ENCODE measurements at places on chromosomes 1 and 21.
A peak's percentile ranks its signal among the peaks of the same experiment; 100 is the strongest.

- no peak for DNase-seq
Observed at GRCh38 chr1:1130206-1131120, 14.6 kb upstream of the C1orf159 start.

GRCh38 chr1:55311057-55311641, 96.0 kb upstream of the USP24 start:
- DNase-seq, result no peak

GRCh38 chr1:27604579-27605299, 795 bp upstream of the AHDC1 start:
- DNase-seq, result no peak

DNA sequence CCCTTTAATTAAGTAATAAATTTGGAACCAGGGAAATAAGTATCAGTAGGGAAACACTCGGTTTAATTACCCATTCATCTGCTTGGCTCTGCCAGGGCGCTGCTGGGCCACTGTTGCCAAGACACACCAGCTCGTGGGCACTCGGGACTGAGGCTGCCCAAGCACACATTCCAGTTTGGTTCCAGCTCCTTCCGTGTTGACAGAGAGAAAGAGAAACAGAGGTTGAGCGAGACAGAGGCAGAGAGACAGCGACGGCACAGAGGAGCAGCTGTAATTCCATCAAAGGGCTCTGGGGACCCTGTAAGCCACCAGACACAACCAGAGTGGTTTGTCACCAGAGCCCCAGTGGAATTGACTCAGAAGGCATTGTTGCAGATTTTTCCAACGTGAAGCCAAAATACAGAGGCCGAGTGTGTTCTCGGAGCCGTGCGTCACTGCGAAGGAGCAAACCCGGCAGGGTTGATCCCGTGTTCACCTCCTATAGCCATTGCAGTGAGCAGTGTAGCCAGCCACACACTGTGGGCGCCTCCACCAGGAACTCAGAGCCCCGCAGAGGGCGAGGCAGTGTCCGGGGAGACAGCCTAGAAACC, 33.5 kb downstream of the SYF2 start:
- peak; percentile 11 for DNase-seq

DNA sequence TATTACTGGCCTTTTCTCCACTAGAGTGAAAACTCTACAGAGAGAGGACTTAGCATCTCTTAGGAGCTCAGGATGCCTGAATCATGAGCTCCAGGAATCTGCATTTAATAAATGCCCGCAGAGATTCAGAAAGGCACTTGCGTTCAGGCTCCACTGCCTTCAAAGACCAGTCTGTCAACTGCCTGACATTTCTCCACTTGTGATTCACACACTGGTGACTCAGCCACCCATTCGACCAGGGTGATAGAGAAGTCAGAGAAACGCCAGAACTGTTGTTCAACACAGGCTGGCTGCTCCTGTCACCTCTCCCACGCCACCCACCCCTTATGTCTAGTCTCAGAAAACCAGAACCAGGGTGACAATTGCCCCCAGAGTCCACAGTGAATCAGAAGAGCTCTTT, 26.9 kb upstream of the LBR start:
- DNase-seq, result no peak

DNA sequence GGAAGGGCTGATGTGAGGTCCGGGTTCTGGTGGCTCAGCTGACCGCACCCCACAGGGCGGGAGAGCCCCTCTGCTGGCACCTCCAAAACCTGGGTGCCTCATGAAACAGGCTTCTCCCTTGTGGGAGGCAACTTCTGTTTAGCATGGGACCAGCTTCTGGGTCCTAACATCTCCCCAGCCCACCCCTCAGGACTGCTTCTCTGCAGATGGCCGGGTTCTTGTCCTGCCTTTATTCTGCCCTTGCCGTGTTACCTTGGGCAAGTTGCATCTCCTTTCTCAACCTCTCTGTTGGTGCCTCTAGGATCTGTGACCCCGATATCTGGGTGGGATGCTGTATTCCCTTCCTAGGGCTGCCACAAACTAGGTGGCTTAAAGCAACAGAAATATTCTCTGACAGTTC, 15.0 kb upstream of the TTC22 start:
- no peak for DNase-seq

DNA sequence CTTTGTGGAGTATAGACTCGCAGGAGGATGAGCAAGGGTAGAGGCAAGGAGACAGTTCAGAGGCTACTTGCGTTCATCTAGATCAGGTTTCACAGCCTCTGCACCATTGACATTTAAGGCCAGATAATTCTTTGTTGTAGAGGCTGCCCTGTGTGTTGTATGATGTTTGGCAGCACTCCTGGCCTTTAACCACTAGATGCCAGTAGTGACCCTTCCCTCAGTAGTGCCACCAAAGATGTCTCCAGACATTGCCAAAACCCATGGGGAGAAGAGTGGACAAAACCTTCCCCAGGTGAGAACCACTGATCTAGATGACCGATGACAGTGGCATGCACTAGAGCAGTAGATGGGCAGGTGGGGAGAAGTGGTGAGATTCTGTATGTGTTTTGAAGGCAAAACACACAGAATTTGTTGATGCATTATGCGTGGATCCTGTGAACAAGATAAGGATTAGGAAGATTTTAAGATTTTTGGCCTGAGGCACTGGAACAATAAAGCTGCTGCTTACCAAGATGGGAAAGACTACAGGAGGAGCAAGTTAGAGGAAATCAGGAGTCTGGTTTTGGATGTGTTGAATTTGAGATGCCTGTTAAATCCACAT, 9.9 kb upstream of the COG2 start:
- peak; percentile 78 for DNase-seq

DNA sequence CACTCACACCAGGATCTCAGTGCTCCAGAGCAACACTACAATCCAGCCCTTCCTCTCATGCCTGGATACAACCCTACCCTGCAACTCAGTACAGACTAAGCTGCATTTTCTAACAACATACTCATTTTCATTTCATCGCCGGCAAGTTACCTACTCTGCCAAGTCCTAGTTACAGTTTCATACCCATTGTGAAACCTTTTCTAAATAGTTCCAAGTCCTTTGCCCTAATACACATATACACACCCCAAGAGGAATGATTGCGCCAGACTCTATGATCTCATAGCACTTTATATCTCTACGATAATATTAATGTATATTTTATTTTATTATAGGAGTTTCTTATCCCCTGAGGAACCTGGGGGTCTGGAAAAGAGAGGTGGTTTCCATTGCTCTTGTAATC, 122.4 kb downstream of the LMX1A start:
- no peak for DNase-seq

DNA sequence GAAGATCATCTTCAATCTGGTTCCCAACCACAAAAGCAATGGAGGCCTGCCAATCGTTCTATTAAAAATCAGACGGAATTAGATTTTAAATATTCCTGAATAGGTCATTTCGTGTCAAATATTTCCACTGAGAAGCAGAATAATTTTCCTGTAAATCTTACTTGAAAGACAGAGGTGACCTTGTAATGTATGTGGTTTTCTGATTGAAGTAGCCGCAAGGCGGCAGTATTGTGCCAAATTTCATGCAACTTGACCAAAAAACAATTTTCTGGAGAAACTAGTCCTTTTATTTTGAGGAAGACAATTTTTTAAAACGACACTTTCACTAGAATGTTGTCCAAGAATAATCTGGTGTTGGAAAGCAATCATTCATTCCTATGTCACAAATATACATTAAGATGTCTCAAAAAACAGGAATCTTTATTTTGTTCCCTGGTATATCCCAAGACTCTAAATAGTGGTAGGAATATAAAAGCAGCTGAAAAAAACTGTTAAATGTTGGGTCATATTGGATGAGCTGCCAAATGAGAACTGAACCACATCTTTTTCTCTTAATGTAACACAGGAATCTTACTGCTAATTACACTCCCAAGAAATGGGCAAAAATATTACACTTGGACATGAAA, 33.6 kb downstream of the SPAG17 start:
- DNase-seq, result no peak

DNA sequence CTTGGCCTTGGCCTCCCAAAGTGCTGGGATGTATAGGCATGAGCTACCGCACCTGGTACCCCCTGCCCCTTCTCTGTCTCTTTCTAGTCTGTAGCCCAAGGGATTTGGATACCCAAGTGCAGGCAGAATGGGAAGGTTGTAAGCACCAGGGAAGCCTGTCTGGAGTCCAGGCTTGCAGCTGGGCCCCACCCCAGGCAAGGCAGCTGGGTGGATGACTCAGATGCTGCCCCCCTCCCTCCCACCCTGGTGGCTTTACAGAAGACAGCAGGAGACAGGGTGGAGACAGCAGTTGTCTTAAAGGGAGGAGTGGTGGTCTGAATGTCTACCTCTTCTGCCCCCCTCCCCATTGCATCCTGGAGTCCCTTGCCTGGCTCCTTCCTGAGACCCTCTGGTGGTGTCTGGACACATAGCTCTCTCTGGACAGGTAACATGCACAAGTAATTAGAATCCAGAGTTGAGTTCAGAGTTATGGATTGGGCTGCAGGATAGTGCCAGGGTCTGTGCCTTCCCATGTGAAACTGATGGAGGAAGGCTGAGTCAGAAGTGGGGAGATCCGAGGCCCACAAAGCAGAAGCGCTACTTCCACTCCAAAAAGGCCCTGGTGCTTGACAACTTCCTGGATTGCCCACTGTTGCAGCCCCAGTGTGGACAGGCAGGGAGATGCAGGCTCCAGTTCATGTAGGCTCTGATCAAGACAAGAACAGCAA, 5.1 kb downstream of the LMNA start:
- DNase-seq, result no peak

- no peak for DNase-seq
Observed at GRCh38 chr1:220637759-220638158, 52.4 kb upstream of the C1orf115 start.

DNA sequence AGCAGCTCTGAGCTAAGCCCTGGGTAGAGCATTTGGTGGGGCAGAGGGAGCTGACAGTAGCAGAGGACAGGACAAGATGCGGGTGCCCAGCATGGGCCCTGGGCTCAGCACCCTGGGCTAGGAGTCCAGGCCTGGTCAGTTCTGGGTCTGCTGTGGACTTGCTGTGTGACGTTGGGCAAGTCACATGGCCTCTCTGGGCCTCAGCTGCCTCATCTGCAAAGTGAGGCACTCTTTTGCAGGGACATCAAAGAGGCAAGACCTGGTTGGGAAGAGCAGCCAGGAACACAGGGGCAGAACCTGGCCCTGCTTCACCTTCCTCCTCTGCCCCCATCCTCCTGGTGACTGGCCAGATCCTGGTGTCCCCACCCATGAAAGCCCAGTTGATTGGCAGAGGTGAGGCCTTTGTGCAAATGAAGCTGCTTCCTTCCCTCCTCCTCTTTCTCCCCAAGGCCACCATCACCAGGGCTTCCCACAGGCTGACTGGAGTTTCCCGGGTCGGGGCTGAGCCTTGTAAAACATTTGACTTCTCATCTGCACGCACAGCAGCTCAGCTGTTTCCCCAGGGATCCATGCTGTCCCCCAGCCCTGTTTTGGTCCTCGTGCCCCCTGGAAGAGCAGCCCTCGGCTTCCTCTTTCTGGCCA, 350.5 kb downstream of the MATN1 start:
- DNase-seq, result no peak

DNA sequence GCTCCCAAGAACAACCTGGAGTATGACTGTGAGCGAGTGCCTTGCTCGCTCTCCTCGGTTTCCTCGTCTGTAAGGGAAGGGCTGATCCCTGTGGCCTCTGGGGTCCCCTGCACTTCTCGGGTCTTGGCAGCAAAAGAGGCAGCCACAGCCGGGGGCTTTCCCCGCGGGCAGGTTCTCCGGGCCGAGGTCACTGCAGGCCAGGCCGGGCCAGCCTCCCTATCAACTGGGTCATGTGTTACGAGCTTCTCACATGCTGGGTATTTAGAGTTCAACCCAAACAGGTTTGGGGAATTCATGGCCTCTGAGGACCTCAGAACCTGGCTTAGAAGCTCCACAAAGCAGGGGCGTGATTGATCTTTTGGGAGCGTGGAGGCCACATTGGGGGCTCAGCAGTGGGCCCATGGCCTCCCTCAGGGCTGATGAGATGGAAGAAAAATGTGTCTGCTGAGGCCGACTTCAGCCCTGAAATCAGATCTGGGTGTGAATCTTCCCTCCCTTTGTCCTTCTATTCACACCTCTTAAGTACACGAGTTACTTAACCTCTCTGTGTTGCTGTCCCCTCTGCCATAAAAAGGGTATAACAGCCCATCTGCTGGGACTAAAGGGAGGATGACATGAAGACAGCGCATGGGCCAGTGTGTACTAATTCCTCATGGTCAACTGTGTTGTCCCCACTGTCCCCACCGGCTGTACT, 103.7 kb downstream of the PRDM2 start:
- DNase-seq, result no peak

Measured in cerebellum (tissue), 4 donors.